ENCODE measurements at places on chromosomes 1 and 21. TPM values are rescaled to one million over a fixed set of nuclear protein-coding genes. Genes with fewer than 3 reads are reported as not detected.

CCDC185 gene
- polyA plus RNA-seq: not detected

CFAP74 gene
- not detected for polyA plus RNA-seq

OR13G1 gene
- polyA plus RNA-seq: not detected

DNA sequence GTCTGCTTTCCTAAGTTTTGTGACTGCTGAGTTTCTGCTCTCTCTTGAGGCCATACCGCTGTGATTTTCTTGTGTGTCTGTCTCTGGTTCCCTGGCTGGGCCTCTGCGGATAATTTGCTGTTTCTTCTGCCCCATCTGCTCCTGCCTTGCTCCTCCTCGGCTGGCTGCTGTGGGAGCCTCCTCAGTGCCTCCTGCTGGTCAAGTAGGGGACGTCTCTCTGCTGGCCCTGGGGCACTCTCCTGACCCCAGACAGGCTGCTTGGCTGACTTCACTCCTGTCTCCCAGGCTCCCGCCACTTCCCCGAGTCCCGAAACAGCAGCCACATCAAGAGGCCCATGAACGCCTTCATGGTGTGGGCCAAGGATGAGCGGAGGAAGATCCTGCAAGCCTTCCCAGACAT lies 28.5 kb downstream of the ETNK2 start:
- no peak for DNase-seq

DNA sequence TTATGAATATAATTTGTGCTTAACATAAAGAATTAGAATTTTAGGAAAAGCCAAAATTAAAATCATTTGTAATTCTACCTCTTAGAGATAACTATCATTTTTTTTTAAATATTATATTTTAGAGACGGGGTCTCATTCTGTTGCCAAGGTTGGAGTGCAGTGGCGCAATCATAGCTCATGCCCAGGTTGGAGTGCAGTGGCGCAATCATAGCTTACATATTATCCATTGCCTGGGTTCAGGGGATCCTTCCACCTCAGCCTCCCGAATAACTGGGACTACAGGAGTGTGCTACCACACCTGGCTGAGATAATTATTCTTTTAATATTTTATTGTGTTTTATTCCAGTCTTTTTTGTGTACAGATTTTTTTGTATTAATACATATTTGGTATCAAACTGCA lies 8.3 kb downstream of the RASAL2 start:
- DNase-seq: no peak

DNA sequence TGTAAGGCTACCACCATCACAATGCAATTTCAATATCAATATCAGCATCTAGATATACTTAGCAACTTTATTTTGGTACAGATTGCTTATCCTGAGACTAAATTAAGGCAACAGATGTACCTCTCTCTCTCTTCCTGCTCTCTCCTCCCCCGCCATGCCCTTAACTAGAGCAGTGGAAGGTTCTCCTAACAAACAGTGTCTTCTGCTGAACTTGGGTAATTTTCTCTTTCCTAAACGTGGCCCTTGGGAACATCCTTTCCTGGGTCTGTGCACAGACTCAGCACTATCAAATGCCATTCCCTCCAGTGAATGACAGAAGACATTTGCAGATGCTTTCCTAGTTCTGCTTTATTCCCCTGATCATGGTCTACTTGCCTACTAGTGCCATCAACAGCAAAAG lies 85.6 kb upstream of the TTC39A start:
- DNase-seq: no peak

Data from naive B cell (primary cell).